Caudate nucleus (tissue), 63 donors: ENCODE measurements at places on chromosomes 13 and 19.

- DNase-seq: no peak
These were observed 1394.1 kb downstream of the PCDH9 start for GRCh38 chr13:65836066-65836465.

DNA sequence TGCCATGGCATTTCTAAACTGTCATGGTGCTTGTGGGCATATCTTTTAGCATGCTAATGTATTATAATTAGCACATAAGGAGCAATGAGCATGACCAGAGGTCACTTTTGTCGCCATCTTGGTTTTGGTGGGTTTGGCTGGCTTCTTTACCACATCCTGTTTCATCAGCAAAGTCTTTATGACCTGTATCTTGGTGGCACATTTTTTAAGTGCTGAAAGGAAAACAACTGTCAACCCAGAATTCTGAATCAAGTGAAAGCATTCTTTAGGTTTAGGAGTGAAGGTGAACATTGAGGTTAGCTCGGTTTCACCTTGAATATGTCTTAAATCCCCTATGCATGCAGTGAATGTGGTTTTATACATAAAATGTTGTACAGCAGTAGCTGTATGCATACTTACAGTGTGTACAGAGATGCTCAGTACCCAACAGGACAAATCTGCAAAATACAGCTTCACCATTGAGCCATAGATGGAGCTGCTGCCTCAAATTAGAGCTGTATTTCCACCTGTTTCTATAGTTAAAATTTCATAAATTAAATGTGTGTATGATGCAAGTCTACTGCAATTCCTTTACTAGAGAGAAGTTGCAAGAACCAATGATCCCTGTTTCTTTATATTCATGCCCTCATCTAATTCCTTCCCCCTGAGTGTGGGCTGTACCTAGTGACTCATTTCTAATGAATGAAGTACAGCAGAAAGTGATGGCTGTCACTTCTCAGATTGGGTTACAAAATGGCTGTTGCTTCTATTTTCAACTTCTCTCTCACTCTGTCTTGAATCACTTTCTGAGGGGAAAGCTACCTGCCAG is 25.2 kb upstream of the IGSF23 start:
- DNase-seq: peak; percentile 6

DNA sequence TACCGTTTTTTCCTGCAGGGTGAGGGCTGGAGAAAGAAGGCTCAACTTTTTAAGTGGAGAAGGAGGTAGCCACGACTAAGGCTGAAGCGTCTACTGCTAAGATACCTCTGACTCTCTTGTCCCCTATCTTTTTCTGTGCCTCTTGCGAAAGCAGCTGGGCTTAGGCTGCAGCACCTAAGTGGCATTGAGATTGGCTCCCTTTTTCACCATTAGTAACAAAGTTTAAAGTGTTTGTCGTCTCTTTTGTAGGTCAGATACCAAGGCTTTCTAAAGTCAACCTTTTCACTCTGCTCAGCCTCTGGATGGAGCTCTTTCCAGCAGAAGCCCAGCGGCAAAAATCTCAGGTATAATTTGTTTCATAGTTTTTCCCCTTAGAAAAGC is 887 bp downstream of the CDADC1 start:
- DNase-seq: no peak

DNA sequence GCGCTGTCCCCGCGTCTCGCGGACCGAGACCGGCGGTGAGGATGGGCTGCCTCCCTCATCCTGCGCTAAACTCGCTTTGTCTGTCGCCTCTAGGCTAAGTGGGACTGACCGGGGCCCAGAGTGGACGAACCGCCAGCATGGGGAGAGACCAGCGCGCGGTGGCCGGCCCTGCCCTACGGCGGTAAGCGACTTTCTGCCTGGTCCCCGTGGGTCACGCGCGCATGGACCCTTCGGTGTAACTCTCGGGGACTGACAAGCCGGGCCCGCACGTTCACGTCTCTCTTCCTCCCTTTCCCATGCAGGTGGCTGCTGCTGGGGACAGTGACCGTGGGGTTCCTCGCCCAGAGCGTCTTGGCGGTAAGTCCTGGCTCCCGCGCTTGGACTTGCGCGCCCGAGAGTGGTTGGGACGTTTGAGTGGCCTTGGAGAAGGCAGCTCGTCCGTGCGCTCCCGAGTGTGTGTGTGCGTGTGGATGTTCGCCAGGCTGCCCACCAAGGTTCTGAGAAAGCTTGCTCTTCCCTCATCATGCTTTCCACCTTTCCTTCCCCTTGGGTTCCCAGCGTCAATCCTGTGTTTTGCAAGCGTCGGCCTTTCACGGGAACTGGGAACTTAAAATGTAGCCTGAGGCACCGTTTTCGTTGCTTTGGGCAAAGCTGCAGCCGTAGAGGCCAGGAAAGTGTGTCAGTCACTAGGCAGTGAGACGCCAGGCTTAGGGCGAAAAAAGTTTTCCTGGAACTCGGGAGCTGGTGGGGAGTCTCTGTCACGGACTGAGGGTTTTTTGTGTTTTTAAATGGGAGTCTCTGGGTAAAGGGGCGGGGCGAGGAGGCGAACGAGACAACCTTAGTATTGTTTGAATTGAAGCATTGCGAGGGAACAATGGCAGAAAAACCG is 927 bp downstream of the COL4A2 start:
- no peak for DNase-seq

DNA sequence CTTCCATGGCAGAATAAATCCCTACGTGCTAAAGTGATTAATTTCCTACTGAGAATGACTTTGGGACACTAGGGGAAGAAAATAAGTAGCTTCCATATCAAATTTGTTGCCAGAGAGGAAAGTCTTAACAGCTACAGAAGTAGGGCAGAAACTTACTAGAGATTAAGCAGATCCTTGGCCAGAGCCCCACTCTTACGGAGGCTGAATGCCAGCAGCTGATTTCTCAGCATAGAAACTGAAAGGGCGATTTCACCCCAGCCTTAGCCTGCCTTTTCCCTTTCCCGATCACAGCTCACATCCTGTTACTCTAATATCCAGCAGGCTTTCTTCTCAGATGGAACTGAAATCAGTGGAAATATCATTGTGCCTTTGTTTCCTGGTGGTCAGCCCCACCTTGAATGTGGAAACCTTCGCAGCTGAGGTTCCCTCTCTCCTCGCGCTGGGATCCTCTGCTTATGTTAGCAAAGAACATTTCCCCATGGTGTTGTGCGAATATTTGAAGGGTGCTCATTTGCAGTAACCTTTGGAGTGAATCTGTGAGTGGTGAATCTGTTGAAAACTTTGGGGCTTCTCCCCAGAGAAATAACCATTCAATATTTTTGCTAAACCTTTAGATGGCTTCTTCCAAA is 8.4 kb downstream of the FAM124A start:
- no peak for DNase-seq

GRCh38 chr13:27919659-27919933 is 204 bp upstream of the PDX1 start:
- DNase-seq: no peak

- peak; percentile 60 for DNase-seq
These were observed 14.9 kb downstream of the ARID3A start for GRCh38 chr19:940591-941291.

- DNase-seq: no peak
These were observed 29.0 kb downstream of the UTP14C start for GRCh38 chr13:52053460-52053859.

DNA sequence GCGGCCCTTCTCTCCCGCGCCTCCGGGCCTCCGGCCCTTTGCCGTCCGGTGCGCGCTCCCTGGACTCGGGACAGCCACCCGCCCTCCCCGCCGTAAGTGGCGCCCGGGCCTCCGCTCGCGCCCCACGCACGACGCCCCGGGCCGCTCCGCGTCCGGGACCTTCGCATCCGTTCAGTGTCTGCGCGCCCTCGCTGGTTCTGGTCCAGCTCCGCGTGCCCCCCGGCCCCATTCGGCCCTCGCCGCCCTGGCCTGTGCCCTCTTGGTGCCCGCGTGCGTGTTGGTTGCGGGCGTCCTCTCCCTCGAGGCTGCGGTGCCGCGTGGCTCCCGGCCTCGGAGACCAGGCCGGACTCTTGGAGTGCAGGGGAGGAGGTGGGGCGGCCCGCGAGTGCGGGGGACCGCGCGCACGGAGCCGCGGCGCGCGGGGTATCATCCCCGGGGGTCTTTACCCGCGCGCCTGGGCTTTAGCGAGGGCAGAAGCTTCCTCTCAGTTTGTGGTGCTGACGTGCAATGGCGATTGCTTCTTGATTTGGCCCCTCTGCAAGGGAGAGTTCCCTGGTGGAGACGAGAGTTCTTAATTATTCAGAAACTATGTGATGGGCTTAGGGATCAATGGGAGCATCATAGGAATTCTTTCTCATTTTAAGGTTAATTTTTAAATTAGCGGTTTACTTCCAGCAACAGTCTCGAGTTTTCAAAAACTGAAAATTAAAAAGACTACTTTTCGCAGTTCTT is 757 bp downstream of the WASF3 start:
- no peak for DNase-seq

DNA sequence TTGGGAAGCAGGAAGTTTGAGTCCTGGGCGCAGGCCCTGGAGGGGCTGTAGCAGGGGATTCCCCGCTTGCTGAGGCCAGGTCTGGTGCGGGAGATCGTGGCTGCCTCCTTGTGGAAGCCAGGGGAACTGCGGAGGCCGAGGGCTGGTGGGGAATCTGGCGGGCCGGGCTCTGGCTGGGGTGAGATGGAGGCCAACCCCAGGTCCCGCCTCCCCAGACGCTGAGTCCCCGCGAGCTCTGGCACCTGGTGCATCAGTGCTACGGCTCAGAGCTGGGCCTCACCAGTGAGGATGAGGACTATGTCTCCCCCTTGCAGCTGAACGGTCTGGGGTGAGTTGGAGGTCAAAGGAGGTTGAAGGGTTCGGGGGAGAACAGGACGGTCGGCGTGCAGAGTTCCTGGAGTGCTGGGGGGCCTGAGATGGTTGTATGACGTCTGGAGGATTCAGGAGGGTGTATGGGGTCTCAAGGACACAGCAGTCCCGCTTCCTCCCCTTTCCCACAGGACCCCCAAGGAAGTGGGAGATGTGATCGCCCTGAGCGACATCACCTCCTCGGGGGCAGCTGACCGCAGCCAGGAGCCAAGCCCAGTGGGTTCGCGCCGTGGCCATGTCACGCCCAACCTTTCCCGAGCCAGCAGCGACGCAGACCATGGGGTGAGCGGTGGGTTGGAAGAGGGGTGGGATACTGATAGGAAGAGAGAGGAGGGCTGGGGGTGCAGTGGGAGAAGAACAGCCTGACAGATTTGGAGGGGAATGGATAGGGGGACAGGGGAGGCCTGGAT is 13.1 kb downstream of the GRAMD1A start:
- peak; percentile 30 for DNase-seq

- DNase-seq: no peak
These were observed 30.8 kb downstream of the CCNE1 start for GRCh38 chr19:29842471-29843179.

GRCh38 chr13:58960888-58961287 is 1202.8 kb downstream of the DIAPH3 start:
- DNase-seq: no peak

GRCh38 chr19:39568604-39569003 is 28.6 kb upstream of the EID2 start:
- no peak for DNase-seq

- DNase-seq: no peak
These were observed 80.7 kb upstream of the STK24 start for GRCh38 chr13:98657506-98658085.
